ENCODE measurements at places on chromosomes 4 and X. TPM values are rescaled to one million over a fixed set of nuclear protein-coding genes. Genes with fewer than 3 reads are reported as not detected.

- DNase-seq = peak; percentile 67
- H3K27ac ChIP-seq = no peak overlapping the region
- no peaks in the 10 kb centered on the region for H3K36me3 ChIP-seq
- peaks cover 2% of the 10 kb centered on the region for H3K27me3 ChIP-seq
- H3K4me3 ChIP-seq = no peak overlapping the region
Measured at GRCh38 chr4:786861-787300, 39.0 kb downstream of the CPLX1 start.

DNA sequence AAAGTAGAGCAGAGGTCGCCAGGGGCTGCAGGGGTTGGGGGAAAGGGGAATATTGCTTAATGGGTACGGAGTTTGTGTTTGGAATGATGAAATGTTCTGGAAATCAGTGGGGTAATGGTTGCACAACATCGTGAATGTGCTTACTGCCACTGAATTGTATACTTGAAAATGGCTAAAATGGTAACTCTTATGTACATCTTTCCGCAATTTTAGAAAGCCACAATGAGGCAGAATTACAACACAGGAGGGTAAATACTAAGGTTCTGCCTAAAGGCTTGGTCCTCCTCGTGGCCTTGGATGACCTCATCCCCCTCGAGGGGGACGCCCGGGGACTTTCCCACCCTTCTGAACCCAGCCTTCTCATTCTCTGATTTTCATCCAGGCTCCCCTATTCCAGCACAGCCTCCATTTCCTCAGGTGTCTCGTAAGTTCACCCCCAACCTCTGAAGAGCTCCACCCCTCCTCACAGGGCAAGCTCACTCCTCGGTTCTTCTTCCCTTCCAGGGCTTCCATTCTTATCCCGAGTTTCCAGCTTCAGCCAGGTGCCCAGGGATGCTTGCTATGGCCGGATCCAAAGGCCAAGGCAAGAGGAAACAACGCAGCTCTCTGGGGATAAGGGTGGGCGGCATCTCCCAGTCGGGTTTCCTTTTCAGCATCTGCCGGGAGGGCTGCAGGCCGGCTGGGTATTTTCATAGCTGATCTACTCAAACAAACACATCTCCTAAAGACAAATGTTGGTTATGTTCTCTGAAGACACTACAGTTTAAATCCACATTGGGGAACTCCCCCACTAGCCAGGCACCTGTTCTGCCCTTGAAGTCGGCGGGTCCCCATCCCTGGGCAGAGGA lies 71.3 kb upstream of the ACSL1 start:
- H3K36me3 ChIP-seq = no peaks in the 10 kb centered on the region
- DNase-seq = no peak
- no peaks in the 10 kb centered on the region for H3K27me3 ChIP-seq
- no peak overlapping the region for H3K4me3 ChIP-seq
- H3K27ac ChIP-seq = no peak overlapping the region

The STARD8 gene
- 23.4 TPM for total RNA-seq

The SNCA gene
- 8.4 TPM for total RNA-seq

DNA sequence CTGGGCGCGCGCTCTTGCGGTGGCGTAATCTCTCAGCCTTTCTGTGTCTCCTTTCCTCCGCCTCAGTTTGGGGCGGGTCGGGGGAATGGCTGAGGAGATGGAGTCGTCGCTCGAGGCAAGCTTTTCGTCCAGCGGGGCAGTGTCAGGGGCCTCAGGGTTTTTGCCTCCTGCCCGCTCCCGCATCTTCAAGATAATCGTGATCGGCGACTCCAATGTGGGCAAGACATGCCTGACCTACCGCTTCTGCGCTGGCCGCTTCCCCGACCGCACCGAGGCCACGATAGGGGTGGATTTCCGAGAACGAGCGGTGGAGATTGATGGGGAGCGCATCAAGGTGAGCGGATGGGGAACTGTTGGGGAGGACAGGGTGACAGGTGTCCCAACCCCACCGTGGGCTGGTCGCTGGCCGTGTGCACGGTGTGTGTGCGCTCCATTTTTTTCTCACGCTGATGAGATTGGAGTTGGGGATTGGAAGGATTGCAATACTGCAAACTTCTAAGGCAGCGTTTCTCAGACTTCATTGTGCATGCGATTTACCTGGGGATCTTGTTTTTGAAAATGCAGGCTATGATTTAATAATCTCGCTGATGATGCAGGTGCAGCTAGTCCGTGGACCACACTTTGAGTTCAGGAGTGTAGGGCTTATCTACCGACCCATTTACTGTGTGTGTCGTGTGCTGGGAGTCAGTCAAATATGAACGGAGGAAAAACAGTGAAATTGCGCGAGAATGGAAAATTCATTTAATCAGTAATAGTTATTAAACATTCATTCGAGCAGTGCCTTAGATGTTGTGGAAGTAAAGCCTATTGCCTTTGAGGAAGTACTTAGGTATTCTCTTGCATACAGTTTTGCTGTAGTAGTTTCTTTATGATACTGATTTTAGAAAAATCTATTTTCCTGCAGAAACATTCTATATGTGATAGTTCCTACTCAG lies at the start of gene RAB33B:
TSS of gene RAB33B (plus strand) at position 11 of the 935 bp plus-strand sequence. CDS start at position 86, 75 bp downstream.
- no peaks in the 10 kb centered on the region for H3K4me1 ChIP-seq
- no peaks in the 10 kb centered on the region for H3K27me3 ChIP-seq
- no peak for DNase-seq
- H3K36me3 ChIP-seq = no peaks in the 10 kb centered on the region
- H3K4me3 ChIP-seq = peak within 1 kb of the TSS; percentile 98
- peak within 1 kb of the TSS; percentile 98 for H3K27ac ChIP-seq

- no peak overlapping the region for H3K4me3 ChIP-seq
- DNase-seq = no peak
- no peak overlapping the region for H3K27ac ChIP-seq
- no peaks in the 10 kb centered on the region for H3K27me3 ChIP-seq
- no peaks in the 10 kb centered on the region for H3K4me1 ChIP-seq
- H3K36me3 ChIP-seq = no peaks in the 10 kb centered on the region
Measured at GRCh38 chr4:129355516-129355915, 259.6 kb downstream of the C4orf33 start.

The LINC00632 gene
- 45.9 TPM for total RNA-seq

The HPGD gene
- total RNA-seq = 9.4 TPM

DNA sequence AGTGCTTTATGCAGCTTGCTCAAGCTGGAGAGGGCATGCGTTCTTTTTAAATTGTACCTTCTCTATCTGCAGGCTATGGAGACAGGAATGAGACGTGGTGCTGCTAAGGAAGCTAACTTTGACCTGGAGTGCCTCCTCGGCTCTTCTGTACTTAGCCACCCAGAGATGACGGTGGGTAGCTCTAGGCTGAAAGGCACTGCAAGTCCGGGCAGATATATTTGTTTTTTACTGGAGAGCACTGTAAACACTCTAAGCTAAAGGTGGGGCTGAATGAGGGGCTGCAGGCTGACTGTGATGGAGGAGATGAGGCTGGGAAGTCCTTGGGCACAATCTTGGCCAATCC lies 12.1 kb downstream of the ELF4 start:
- peak overlapping the region; percentile 65 for H3K27ac ChIP-seq
- no peaks in the 10 kb centered on the region for H3K27me3 ChIP-seq
- no peaks in the 10 kb centered on the region for H3K4me1 ChIP-seq
- peak; percentile 6 for DNase-seq
- no peaks in the 10 kb centered on the region for H3K36me3 ChIP-seq
- no peak overlapping the region for H3K4me3 ChIP-seq

DNA sequence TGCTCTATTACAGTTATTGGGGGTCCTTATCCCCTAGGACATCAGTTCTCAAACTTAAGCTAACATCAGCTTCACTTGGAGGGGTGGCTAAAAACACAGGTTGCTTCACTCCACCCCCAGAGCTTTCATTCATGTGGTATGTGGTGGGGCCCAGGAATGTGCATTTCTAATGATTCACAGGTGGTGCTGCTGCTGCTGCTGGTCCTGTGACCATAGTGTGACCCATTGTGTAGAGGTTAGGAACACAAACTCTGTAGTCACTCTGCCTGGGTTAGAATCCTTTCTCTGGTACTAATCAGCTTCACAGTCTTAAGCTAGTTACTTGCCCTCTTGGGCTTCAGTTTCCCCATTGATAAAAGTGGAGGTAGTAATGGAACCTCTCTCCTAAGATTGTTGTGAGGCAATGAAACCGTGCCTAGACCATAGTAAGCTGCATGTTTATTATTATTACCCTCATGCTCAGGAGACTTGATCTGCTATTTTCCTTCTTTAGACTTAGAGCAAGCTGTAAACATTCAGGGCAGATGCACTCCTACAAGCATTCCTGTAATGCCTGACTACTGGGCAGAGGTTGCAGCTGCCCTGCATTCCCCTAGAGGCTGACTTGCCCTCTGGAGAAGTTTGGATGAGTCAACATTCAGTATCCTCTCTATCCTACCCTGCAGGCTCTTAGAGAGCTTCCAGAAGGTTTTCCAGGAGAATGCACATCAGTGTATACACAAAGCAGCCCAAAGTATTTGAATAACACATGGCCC lies 94.1 kb upstream of the ACSL4 start:
- no peaks in the 10 kb centered on the region for H3K36me3 ChIP-seq
- no peak for DNase-seq
- H3K27me3 ChIP-seq = peaks cover 2% of the 10 kb centered on the region
- no peak overlapping the region for H3K27ac ChIP-seq
- no peak overlapping the region for H3K4me3 ChIP-seq
- peaks cover 2% of the 10 kb centered on the region for H3K4me1 ChIP-seq

DNA sequence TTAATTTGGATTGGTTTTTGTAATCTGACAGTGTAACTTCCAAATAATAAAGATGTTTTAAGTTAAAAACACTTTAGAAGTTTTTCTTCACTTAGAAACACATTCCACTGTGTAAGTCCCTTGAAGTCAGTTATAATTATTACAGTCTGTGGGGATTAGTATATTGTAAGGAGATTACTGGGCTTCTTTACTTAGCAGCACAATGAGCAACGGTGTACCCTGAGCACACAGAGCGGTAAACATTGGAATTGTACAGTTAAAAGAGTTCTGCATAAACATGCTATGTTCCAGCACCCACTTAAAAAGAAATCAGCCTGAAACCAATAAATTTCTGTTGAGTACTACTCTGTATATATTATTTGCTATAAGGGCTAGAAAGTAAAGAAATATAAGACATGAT lies 44.3 kb downstream of the CCSER1 start:
- no peaks in the 10 kb centered on the region for H3K4me1 ChIP-seq
- no peak overlapping the region for H3K4me3 ChIP-seq
- no peak overlapping the region for H3K27ac ChIP-seq
- no peak for DNase-seq
- H3K36me3 ChIP-seq = no peaks in the 10 kb centered on the region
- no peaks in the 10 kb centered on the region for H3K27me3 ChIP-seq

GRCh38 chrX:132482632-132483031 lies 6.2 kb downstream of the MBNL3 start:
- H3K4me1 ChIP-seq = peaks cover 2% of the 10 kb centered on the region
- DNase-seq = no peak
- no peaks in the 10 kb centered on the region for H3K36me3 ChIP-seq
- no peak overlapping the region for H3K27ac ChIP-seq
- no peak overlapping the region for H3K4me3 ChIP-seq

DNA sequence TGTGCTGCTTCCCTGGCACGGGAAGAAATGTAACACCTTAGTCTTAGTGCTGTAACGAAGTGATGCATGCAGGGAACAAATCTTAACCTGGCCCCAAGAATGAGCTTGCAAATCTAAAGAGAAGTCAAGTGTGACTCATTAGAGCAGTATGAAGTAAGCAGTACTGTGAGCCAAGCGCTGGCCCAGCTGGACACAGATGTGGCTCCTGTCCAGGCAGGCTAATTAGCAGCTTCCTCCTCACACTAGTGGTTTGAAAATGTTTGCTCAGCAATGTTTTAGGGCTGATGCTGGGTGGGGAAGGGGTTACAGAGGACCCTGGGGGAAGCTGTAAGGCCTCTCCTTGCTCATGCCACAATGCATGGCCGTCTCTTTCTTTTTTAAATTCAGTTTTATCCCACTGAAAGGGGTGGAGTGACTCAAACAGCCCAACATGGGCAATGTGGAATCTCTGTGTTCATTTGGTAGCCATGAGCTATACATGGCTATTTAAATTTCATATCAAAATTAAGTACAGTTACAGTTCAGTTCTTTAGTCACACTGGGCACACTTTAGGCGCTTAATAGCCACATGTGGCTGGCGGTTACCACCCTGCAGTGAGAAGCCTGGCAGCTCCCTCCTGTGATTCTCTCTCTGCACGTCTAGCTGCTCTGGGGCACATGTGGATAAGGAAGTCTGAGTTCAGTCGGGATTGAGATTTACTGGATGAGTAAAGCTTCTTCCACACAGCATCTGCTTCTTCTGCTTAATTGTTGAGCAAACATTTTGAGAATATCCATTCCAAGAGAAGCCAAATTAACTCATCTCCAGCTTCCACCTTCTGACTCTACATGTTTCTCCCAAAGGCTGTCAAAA lies 48.8 kb downstream of the MAP7D2 start:
- H3K36me3 ChIP-seq = no peaks in the 10 kb centered on the region
- no peak overlapping the region for H3K4me3 ChIP-seq
- H3K4me1 ChIP-seq = no peaks in the 10 kb centered on the region
- peaks cover 8% of the 10 kb centered on the region for H3K27me3 ChIP-seq

The CFI gene
- 248 TPM for total RNA-seq

- H3K36me3 ChIP-seq = peaks cover 17% of the 10 kb centered on the region
- H3K4me3 ChIP-seq = no peak overlapping the region
- no peaks in the 10 kb centered on the region for H3K27me3 ChIP-seq
- no peak for DNase-seq
- H3K4me1 ChIP-seq = no peaks in the 10 kb centered on the region
Measured at GRCh38 chr4:67521506-67521905, 23.8 kb downstream of the CENPC start.

The TEX13D gene
- total RNA-seq = not detected
